Calu3 (cell line): ENCODE measurements at places on chromosomes 5 and 9. TPM values are rescaled to one million over a fixed set of nuclear protein-coding genes. Genes with fewer than 3 reads are reported as not detected.

DNA sequence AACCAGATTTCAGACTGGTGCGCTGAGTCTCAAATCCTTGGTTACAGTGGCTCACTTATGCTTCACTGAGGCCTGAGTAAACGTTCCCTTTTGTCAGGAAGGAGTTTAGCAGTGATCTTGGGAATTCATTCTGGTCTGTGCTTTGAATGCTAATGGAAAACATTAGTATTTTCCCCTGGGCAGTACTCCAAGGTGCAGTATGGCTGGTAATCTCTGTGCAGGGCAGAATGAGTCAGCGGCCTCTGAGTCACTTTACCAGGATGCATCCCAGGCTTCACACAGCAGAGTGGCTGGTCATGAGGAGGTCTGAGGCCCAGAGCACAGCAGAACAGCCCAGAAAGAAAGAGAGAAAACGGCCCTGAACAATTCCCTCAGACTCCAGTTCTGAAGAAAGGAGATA, 54.0 kb downstream of the PCA3 start:
- peak; percentile 61 for DNase-seq
- H3K27ac ChIP-seq = no peak overlapping the region
- H3K36me3 ChIP-seq = no peaks in the 10 kb centered on the region
- peaks cover 12% of the 10 kb centered on the region for H3K4me1 ChIP-seq
- H3K4me3 ChIP-seq = no peak overlapping the region
- H3K27me3 ChIP-seq = peaks cover 13% of the 10 kb centered on the region

DNA sequence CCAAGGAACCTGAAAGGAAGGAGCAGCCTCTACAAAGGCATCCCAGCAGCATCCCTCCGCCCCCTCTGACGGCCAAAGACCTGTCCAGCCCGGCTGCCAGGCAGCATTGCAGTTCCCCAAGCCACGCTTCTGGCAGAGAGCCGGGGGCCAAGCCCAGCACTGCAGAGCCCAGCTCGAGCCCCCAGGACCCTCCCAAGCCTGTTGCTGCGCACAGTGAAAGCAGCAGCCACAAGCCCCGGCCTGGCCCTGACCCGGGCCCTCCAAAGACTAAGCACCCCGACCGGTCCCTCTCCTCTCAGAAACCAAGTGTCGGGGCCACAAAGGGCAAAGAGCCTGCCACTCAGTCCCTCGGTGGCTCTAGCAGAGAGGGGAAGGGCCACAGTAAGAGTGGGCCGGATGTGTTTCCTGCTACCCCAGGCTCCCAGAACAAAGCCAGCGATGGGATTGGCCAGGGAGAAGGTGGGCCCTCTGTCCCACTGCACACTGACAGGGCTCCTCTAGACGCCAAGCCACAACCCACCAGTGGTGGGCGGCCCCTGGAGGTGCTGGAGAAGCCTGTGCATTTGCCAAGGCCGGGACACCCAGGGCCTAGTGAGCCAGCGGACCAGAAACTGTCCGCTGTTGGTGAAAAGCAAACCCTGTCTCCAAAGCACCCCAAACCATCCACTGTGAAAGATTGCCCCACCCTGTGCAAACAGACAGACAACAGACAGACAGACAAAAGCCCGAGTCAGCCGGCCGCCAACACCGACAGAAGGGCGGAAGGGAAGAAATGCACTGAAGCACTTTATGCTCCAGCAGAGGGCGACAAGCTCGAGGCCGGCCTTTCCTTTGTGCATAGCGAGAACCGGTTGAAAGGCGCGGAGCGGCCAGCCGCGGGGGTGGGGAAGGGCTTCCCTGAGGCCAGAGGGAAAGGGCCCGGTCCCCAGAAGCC, 30.8 kb downstream of the CD180 start:
- peak; percentile 89 for DNase-seq
- no peaks in the 10 kb centered on the region for H3K36me3 ChIP-seq
- H3K27me3 ChIP-seq = no peaks in the 10 kb centered on the region
- H3K4me1 ChIP-seq = peaks cover 14% of the 10 kb centered on the region

DNA sequence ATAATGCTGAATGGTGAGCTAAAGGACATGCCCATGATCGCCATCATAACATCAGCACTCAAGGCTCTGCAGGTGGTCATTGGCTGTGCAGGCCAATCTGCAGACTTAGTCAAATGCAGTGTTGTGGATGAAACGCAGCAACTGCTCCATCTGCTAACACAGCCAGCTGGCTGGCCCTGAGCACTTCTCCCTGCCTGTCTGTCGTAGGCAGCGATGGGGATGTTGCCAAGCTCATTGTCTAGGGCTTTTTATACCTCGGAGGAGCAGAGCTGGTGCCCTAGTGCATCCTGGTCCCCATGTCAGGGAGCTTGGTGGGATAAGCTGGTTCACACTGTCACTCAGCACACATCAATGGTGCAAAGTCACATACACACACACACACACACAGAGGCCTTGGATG, 189.4 kb downstream of the TENT4A start:
- no peak overlapping the region for H3K27ac ChIP-seq
- H3K27me3 ChIP-seq = peaks cover 7% of the 10 kb centered on the region
- no peak for DNase-seq

GRCh38 chr9:698276-698675, 143.2 kb upstream of the DMRT1 start:
- H3K36me3 ChIP-seq = peaks cover 10% of the 10 kb centered on the region
- H3K27me3 ChIP-seq = no peaks in the 10 kb centered on the region
- DNase-seq = no peak

- peaks cover 35% of the 10 kb centered on the region for H3K4me1 ChIP-seq
- peak overlapping the region; percentile 94 for H3K4me3 ChIP-seq
- peak overlapping the region; percentile 79 for H3K27ac ChIP-seq
- DNase-seq = no peak
- H3K36me3 ChIP-seq = peaks cover 23% of the 10 kb centered on the region
Measured at GRCh38 chr5:103259705-103260355, 1.3 kb downstream of the MACIR start.

DNA sequence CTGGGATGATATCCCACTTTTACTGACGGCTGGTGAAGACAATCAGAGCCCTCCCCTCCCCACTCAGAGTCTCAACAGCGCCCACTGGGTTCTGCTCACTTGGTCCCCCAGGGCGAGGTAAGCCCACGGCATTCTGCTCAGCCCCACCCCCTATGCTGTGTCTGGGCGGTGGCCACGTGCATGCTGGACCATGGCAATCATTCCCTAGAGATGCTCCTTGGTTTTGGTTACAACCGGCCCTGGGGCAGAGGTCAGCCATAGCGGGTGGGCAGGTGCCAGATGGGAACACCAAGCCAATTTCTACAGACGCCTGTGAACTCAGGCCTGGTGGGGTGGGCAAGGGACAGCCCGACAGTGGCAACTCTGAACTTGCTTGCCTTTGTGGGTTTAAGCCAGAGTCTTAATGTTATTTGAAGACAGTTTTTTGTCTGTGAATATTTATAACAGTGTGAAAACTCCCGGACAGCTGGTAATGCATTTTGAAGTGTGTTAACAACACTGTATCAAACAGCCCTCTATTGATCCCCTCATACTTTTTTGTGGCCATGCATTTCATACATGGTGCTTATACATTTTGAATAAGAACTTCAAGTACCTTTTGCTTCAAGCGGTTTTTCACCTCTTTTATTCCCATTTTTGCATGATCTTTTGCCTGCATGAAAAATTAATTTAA, 94.2 kb downstream of the CRB2 start:
- H3K27ac ChIP-seq = no peak overlapping the region
- no peaks in the 10 kb centered on the region for H3K4me1 ChIP-seq
- no peaks in the 10 kb centered on the region for H3K36me3 ChIP-seq
- H3K27me3 ChIP-seq = no peaks in the 10 kb centered on the region
- DNase-seq = no peak

DNA sequence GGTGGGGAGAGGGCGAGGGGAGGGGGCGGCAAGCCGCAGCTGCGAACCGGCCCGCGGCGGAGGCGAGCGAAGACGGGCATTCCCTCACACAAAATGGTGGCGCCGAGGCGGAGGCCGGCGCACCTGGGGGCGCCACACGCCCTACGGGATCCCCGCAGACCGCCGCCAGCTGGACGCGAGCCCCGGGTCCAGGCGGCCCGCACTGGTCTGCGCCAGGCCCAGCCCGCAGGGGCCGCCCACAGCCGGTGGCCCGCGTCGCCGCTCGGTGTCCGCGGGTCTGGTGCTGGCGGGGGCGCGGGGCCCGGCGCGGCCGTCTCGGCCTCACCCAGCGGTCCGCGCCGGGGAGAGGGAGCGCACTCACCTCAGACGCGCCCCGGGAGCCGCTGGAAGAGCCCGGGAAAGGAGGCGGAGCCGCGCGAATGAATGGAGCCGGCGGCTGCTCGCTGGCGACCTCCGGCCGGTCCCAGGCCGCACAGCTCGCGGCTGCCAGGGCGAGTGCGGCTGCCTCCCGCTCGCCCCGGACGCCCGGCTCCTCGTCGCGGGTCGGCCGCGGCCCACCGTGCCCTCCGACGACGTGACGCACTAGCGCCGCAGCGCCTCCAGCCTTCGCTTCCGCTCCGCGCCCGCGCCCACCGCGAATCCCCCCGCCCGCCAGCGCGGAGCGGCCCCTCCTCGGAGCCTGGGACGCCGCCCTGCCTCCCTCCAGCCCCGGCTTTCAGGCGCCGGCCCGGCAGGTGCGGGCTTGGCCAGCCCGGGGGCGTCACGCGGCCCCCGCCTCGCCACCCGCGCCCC, at the start of gene FAM169A:
Gene FAM169A, minus strand, starts transcription at position 584 of the 792 bp plus-strand sequence. CDS start 24,711 bp downstream, outside the sequence.
- no peaks in the 10 kb centered on the region for H3K27me3 ChIP-seq
- DNase-seq = peak; percentile 76
- peak within 1 kb of the TSS; percentile 85 for H3K27ac ChIP-seq
- peaks cover 21% of the 10 kb centered on the region for H3K36me3 ChIP-seq
- peak within 1 kb of the TSS; percentile 86 for H3K4me3 ChIP-seq

DNA sequence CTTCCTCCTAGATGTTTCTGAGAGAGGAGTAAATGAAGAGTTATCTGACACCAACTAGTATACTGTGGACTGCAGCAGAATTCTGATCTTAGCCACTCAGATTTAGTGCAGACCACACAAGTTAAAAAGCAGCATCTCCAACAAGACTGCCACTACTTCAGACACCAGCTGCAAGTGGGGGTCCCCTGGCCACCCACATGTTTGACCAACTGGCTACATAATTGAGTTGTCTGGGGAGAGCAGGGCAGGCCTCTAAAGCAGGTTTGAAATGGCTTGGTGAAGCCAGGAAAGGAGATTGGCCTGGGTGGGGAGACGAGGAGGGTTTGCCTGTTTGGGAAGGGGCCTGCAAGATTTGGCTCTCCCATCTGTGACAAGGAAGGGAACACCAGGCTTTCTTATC, 40.5 kb upstream of the FAM81B start:
- no peak overlapping the region for H3K4me3 ChIP-seq
- no peak for DNase-seq
- H3K4me1 ChIP-seq = peaks cover 9% of the 10 kb centered on the region
- no peak overlapping the region for H3K27ac ChIP-seq
- H3K36me3 ChIP-seq = no peaks in the 10 kb centered on the region

DNA sequence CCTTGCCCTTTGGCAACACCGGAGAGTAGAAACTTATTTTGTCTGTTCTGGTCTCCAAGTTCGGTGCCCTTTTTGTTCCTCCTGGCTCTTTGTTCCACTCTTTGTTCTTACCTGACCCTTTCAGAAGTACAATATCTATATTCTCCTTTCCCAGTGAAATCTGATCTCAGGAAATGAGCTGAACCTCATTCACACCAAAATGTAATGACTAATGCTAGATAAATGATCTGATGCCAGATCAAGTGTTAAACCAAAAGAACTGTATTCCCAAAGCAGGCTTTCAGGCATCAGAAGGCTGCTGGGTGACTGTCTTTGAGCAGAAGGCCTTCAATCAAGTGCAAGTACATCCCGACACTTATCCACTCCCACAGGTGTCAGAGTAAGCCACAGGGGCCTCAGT, 156.4 kb downstream of the SPOCK1 start:
- H3K4me1 ChIP-seq = peaks cover 38% of the 10 kb centered on the region
- no peak overlapping the region for H3K27ac ChIP-seq
- no peak overlapping the region for H3K4me3 ChIP-seq
- DNase-seq = peak; percentile 7
- peaks cover 2% of the 10 kb centered on the region for H3K27me3 ChIP-seq

GRCh38 chr5:72152545-72152944, 45.3 kb downstream of the MAP1B start:
- H3K4me3 ChIP-seq = no peak overlapping the region
- peaks cover 5% of the 10 kb centered on the region for H3K36me3 ChIP-seq
- H3K4me1 ChIP-seq = no peaks in the 10 kb centered on the region

- no peak overlapping the region for H3K27ac ChIP-seq
- no peaks in the 10 kb centered on the region for H3K27me3 ChIP-seq
- H3K4me3 ChIP-seq = no peak overlapping the region
- no peaks in the 10 kb centered on the region for H3K4me1 ChIP-seq
- peaks cover 5% of the 10 kb centered on the region for H3K36me3 ChIP-seq
Measured at GRCh38 chr9:89329917-89330316, 11.6 kb downstream of the SECISBP2 start.

- no peak overlapping the region for H3K27ac ChIP-seq
- no peaks in the 10 kb centered on the region for H3K36me3 ChIP-seq
- no peak overlapping the region for H3K4me3 ChIP-seq
- DNase-seq = no peak
Measured at GRCh38 chr9:78386773-78387172, 89.8 kb downstream of the PSAT1 start.

GRCh38 chr9:33234511-33235467, 5.2 kb upstream of the SPINK4 start:
- DNase-seq = no peak
- H3K4me1 ChIP-seq = peaks cover 52% of the 10 kb centered on the region

DNA sequence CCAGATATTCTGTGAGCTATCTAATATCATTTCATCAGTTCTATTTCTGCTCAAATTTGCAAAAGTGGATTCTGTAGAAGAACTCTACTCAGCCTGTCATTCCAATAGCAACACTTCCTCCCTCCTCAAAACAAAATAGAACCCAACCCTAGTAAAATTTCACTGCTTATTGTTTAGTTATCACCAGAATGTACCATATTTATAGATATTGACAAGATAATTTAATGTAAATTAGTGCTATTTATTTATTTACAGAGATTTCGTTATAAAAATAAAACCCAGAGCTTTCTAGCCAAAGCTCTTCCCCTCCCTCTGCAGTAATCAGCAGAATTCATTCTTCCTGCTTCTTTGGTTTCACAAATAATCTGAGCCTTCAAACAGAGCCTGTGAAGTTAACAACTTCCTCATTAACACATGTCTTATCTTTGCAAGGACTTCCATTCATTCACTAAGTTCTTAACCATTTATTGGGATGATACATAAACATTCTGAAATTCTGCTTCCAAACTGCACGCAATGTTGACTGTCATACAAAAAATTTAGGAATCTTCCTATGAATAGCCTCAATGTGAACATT, 73.7 kb upstream of the PJA2 start:
- no peaks in the 10 kb centered on the region for H3K36me3 ChIP-seq
- no peak for DNase-seq
- no peaks in the 10 kb centered on the region for H3K27me3 ChIP-seq
- no peaks in the 10 kb centered on the region for H3K4me1 ChIP-seq
- no peak overlapping the region for H3K4me3 ChIP-seq

Gene PCDHGB1
- 0.19 and 0.20 TPM in 2 replicates for total RNA-seq

Gene WDR5
- total RNA-seq = 27.5 and 30.1 TPM in 2 replicates

Gene CD274
- total RNA-seq = 1.9 and 3.6 TPM in 2 replicates
